ENCODE measurements at places on chromosomes 3 and 15. TPM values are rescaled to one million over a fixed set of nuclear protein-coding genes. Genes with fewer than 3 reads are reported as not detected.

Gene SAMMSON
- total RNA-seq: not detected

Gene LTF
- total RNA-seq: not detected

Gene SLC25A26
- 30.8 TPM for total RNA-seq

Gene SRPRB
- total RNA-seq: 86.9 TPM

Gene EPHB3
- total RNA-seq: 4.7 TPM
